Articular chondrocyte of knee joint (primary cell): ENCODE measurements at places on chromosomes 13 and 19. TPM values are rescaled to one million over a fixed set of nuclear protein-coding genes. Genes with fewer than 3 reads are reported as not detected.

Gene UPF3A
- 36.9 and 40.9 TPM in 2 replicates for total RNA-seq

Gene IFNL1
- total RNA-seq: not detected in 2 replicates

Gene FXYD3
- not detected in 2 replicates for total RNA-seq

Gene LIN37
- total RNA-seq: 10.1 and 12.2 TPM in 2 replicates

Gene TRMT1
- total RNA-seq: 18.8 and 21.3 TPM in 2 replicates

Gene C13orf42
- not detected in 2 replicates for total RNA-seq

Gene COL4A2
- total RNA-seq: 79.6 and 111 TPM in 2 replicates

Gene HCN2
- 0.76 and 0.91 TPM in 2 replicates for total RNA-seq
